Activated T-cell treated with anti-CD3 and anti-CD28 coated beads, Interleukin-2, amount 50 U/mL, for 24 hours (primary cell): ENCODE measurements at places on chromosomes 5 and 9.

DNA sequence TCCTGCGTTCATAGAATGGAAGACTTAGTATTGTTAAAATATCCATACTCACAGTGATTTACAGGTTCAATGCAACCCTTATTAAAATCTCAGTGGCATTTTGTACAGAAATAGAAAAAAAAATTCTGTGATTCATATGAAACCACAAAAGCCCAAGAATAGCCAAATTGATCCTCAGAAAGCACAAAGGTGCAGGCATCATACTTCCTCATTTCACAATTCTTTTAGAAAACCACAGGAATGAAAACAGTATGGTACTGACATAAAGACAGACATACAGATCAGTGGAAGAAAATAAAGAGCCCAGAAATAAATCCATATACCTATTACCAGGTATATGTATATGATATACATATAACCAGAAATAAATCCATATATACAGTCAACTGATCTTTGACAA lies 86.8 kb upstream of the MEGF10 start:
- DNase-seq: no peak

- DNase-seq: no peak
These were observed 47.7 kb downstream of the TMEM38B start for GRCh38 chr9:105742088-105742487.

GRCh38 chr9:135783540-135784245 lies 81.7 kb downstream of the KCNT1 start:
- no peak for DNase-seq

DNA sequence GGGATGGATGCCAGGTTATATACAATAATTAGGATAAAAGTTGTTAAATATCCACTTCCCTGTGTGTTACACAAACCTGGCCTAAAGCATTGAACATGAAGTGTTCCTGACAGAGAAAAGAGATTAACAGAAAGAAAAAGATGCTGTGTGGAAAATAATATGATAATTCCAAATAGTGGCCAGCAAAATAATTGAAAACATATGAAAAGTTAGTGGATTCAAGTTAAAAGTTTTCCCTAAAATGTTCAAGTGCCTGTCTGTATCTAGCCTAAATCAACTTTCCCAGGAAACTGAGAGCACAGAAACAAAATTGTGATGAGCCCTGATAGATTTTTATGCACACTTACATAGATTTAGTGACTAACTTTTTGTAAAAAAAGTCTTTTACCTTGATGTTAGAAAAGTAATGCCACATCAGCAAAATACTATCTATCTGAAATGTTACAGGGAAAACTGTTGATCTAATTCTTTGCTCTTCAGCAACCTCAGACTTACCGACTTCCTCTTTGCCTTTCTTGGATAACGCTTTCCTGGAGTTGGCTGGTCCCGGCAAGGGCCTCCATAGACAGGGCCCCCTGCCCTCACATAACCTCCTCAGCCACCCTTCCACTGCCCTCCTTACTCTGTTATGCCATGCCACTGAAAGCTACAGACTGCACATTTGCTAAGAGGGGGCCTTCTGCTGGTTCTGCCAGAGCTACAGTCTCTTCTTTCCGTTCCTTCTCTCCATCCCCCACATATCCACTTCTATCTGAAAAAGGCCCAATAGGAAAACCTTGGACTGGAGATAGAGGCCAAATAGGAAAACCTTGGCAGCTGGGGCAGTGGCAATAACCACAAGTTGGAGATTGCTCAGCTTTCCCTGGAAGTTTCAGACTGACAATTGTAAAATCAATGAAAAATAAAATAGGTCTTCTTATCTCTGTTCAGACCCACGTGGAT lies 44.4 kb downstream of the ZNF474 start:
- no peak for DNase-seq

DNA sequence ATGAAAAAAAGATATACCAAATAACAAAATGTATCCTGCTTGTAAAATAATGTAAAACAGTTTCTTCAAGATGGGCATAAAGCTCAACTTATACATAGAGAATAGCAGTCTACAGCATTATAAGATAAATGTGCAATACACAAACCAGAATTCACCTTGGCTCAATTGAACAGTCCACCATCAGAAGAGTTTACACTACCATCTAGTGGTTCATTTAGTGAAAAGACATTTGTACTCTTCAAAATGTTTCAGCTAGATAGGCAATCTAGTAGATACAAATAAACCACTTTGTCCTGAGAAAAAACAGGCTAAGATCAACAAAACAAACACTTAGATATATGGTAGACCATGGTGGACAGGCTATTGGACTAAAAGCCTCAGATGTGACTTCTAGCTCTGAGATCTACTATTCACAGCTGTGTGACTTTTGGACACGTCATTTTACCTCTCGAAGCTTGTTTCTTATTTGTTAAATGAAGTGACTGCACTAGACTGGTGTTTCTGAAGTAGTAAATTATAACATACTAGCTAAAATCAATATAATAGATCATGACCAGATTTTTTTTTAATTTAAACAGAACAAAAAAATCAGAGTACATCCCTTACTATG lies 22.1 kb upstream of the TPD52L3 start:
- no peak for DNase-seq

GRCh38 chr9:3874449-3875360 lies 348.9 kb upstream of the RFX3 start:
- no peak for DNase-seq
